Mammary epithelial cell (primary cell): ENCODE measurements at places on chromosomes 11 and 22. TPM values are rescaled to one million over a fixed set of nuclear protein-coding genes. Genes with fewer than 3 reads are reported as not detected.
A peak's percentile ranks its signal among the peaks of the same experiment; 100 is the strongest.

DNA sequence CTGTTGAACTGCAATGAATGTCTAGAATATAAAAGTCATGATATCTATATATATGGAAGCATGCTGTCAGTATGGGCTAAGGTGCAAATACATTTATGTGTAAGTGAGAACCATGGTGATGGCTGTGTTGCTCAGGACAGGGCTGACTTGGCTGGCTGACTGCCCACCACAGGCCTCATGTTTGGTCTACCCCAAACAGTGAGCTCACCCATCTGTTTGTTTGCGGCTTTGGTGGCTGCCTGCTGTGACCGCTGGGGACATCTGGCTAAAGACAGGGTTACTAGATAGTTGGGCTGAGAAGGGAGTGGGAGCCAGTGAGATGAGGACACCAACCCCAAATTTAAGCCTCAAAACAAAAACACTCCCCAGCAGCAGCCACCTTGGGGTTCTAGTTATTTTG lies 6.3 kb downstream of the CD44 start:
- DNase-seq: no peak

DNA sequence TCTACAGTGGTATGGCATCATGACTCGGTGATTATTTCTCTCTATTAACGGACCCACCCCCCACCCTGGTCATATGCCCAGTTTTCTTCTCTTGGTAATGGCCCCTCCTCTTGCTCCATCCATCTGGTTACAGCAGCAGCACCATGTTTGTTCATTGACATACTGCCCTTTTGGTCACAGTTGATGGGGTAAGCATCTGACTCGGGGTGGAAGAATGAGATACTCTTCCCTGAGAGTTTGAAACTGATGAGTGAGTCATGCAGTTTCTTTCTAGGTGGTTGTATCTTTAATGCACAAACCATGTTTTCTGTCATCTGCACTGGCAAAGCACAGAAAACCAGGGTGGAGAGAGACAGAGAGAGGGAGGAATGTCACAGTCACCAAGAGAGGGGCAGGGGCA lies 126.0 kb downstream of the SYN3 start:
- peak; percentile 73 for DNase-seq

GRCh38 chr11:2301631-2302305 lies at the start of the genes C11orf21 and TSPAN32:
Gene C11orf21, minus strand, starts transcription at chr11:2301918. Its CDS starts 110 bp downstream, at chr11:2301808.
Gene TSPAN32, plus strand, starts transcription at chr11:2302013. Its CDS starts 137 bp downstream, at chr11:2302150.
- no peak for DNase-seq

DNA sequence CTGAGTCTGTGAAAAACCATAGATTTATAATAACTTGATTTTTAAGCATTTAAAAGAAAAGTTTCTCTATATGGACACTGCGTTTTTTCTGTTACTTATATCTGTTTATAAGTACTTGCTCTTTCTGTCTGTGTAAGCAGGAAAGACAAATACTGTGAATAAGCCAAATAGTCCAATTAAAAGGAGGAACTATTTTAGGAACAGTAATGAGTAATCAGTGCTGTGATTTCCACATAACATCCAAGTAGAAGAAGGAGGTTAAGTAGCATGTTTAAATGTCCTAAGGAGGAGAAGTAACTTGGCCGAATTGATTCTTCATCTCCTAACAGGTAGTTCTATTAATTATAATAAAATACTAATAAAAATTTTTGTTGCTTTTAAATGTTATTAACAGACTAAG lies 40.8 kb downstream of the ZNF214 start:
- no peak for DNase-seq

GRCh38 chr11:69567951-69568808 lies 72.8 kb upstream of the CCND1 start:
- DNase-seq: peak; percentile 19

DNA sequence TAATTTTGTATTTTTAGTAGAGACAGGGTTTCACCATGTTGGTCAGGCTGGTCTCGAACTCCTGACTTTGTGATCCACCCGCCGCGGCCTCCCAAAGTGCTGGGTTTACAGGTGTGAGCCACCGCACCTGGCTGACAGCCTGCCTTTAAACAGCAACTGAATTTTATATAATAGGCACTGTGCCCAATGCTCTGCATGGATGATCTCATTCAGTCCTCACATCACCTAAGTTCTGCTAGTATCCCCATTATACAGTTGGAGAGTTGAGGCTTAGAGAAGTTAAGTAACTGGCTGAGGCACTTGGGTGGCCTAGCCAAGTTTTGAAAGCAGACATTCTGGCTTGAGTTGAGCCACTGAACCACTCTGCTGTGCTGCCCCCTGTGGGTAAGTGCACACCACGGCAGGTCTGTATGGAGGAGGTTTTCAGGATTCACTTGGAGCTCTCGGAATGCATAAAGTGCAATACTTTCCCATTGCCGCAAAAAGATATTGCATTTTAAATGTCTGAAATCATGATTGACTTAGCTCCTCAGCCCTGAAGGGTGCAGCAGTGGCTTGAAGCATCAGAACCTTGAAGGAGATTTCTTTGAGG lies 112.4 kb downstream of the LDLRAD3 start:
- peak; percentile 24 for DNase-seq

- no peak for DNase-seq
Measured at GRCh38 chr11:130606178-130606577, 157.7 kb downstream of the ADAMTS15 start.

DNA sequence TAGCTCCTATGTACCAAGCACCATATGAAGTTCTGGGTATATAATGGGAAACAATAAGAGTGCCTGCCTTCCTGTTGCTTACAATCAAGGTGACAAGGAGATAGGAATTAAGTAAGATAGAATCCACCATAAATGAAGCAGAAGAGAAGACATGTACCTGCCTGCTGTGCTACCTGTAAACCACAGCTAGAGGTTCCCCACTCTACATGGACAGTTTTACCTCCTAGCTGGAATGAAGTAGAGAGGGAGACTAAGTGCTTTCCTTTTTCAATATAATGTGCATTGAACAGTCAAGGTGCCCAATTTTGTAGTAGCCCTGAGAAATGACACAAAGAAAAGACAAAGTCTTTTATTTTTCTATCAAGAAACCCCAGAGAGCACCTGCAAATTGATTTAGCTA lies 984.6 kb downstream of the DLG2 start:
- DNase-seq: no peak

GRCh38 chr22:39434243-39434653 lies 22.6 kb upstream of the MGAT3 start:
- DNase-seq: no peak

GRCh38 chr22:43185860-43186261 lies 1.1 kb downstream of the TTLL12 start:
- DNase-seq: peak; percentile 23

- peak; percentile 61 for DNase-seq
Measured at GRCh38 chr11:83044958-83045712, 26.6 kb downstream of the RAB30 start.

- DNase-seq: peak; percentile 94
Measured at GRCh38 chr22:36465232-36466021, 16.0 kb downstream of the TXN2 start.

- no peak for DNase-seq
Measured at GRCh38 chr22:29718949-29719898, 579 bp upstream of the CABP7 start.

DNA sequence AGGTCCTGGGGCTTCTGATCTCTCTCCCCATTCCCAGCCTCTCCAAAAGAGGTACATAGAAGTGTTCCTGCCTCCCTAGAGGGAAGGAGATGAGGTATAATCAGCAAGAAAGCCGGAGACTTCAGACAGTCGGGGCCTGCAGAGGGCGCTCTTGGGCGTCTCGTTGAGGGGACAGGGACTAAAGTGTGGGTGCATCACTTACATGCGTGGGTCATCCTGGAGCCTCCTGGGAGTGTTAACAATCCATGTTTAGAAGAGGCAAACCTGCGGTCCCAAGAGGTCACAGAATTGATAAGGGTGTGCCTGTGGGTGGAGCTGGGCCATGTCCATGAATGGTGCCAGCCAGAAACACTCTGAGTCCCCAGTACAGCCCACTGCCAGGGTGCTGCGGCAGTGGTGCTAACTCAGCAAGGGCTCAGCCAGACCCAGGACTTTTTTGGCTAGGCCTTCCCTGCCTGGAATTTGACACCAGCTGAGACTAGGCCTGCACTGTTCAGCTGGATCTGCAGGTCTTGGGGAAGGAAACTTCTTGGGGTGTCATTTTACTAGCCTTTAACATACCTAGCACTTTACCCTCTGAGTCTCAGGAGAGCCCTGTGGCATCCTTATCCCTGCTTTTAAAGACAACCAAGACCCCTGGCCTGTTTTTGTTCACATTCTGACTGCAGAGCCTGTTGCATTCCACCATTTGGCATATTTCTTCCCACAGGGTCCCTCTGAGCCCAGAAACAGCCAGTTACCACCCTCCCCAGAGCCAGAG lies 5.5 kb downstream of the YDJC start:
- peak; percentile 9 for DNase-seq

GRCh38 chr11:9530020-9530621 lies 43.3 kb upstream of the WEE1 start:
- DNase-seq: no peak

DNA sequence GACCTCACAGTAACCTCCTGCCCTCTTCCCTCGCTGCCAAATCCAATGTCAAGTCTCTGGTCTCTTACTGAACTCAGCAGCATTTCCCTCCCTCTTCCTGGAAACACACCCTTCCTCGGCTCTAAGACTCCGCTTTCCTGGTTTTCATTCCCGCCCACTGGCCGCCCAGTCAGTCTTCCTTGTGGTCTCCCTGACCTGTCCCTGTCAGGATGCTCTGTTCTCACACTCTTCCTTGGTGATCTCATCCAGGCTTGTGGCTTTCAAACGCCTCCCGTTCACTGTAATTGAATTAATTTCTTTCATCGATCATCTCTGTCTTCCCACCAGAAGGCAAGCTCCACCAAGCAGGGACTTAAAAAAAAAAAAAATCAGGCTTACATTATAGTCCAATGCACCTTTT lies 33.5 kb downstream of the MYO18B start:
- DNase-seq: peak; percentile 36

- DNase-seq: no peak
Measured at GRCh38 chr11:122207505-122207904, 91.5 kb upstream of the BLID start.

- DNase-seq: peak; percentile 76
Measured at GRCh38 chr11:64357904-64358535, 942 bp upstream of the RPS6KA4 start.

GRCh38 chr22:39135092-39135896 lies 17.2 kb downstream of the CBX7 start:
- peak; percentile 39 for DNase-seq

- peak; percentile 86 for DNase-seq
Measured at GRCh38 chr11:88414981-88415413, 77.5 kb upstream of the CTSC start.

GRCh38 chr22:43155789-43156188 lies 4.4 kb downstream of the TSPO start:
- peak; percentile 44 for DNase-seq

DNA sequence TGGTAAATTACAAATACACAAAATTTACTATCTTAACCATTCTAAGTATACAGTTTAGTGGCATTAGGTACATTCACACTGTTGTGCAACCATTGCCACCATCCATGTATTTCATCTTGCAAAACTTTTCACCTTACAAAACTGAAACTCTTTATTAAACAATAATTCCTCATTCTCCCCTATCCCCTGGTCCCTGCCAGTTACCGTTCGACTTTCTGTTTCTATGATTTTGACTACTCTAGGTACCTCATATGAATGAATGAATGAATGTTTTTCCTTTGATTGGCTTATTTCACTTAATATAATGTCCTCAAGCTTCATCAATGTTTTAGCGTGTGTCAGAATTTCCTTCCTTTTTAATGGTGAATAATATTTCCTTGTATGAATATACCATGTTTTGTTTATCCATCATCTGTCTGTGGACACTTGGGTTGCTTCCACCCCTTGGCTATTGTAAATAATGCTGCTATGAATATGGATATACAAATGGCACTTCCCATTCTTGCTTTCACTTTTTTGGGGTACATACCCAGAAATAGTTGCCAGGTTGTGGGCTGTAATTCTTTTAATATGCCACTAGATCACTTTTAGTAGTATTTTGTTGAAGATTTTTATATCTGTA lies 93.0 kb downstream of the UVRAG start:
- DNase-seq: no peak

DNA sequence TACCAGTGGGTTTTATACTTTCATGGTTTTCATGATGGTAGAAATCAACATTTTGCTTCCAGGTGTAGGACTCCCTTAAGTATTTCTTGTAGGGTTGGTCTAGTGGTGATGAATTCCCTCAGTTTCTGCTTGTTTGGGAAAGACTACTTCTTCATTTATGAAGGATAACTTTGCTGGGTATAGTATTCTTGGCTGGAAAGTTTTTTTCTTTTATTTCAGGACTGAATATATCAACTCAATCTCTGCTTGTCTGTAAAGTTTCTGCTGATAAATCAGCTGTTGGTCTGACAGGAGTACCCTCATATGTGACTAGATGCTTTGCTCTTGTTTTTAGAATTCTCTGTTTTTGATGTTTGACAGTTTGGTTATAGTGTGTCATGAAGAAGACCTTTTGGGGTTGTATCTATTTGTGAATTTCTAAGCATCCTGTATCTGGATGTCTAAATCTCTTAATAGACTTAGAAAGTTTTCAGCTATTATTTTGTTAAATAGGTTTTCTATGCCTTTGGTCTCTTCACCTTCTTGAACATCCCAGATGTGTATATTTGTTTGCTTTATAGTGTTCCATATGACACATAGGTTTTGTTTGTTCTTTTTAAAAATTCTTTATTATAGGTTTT lies 95.9 kb downstream of the ENTHD1 start:
- no peak for DNase-seq

GRCh38 chr11:118921121-118921928 lies 4.4 kb downstream of the BCL9L start:
- DNase-seq: peak; percentile 85

GRCh38 chr22:39207141-39208012 lies 37.4 kb downstream of the PDGFB start:
- DNase-seq: peak; percentile 65

- no peak for DNase-seq
Measured at GRCh38 chr11:92216789-92217188, 7.8 kb upstream of the FAT3 start.

- DNase-seq: no peak
Measured at GRCh38 chr22:19173047-19174035, 5.2 kb downstream of the SLC25A1 start.

GRCh38 chr11:66743271-66743968 lies 14.4 kb upstream of the SPTBN2 start:
- peak; percentile 93 for DNase-seq

DNA sequence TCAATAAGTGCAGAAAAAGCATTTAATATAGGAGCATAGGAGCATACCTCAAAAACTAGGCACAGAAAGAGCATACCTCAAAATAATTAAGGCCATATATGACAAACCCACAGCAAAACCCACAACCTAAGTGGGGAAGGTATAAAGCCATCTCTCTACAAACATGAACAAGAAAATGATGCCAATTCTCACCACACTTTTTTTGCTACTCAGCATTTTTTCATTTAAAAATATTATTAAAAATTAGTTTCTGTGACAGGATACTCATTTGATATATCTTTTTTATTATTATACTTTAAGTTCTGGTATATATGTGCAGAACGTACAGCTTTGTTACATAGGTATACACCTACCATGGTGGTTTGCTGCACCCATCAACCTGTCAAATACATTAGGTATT lies 352.0 kb downstream of the LUZP2 start:
- DNase-seq: no peak

- peak; percentile 66 for DNase-seq
Measured at GRCh38 chr11:77019976-77020595, 14.1 kb upstream of the B3GNT6 start.

The CEND1 gene
- total RNA-seq: not detected in 2 replicates

The GRM5 gene
- total RNA-seq: under 0.01 TPM

The SCN3B gene
- 1.2 TPM for total RNA-seq

The ADAMTS15 gene
- total RNA-seq: 16.5 TPM

The ART1 gene
- not detected for total RNA-seq

The OR8B12 gene
- not detected for total RNA-seq

The CPSF7 gene
- 77.7 and 92.0 TPM in 2 replicates for total RNA-seq

The GVQW3 gene
- total RNA-seq: 0.56 and 0.75 TPM in 2 replicates

The CCDC87 gene
- total RNA-seq: 0.31 TPM in 1 of 2 replicates, not detected in the other

The KDM4E gene
- not detected in 2 replicates for total RNA-seq
